Myocyte (in vitro differentiated cells): ENCODE measurements at places on chromosomes 5 and 9.

- DNase-seq: no peak
These were observed 12.7 kb downstream of the STK10 start for GRCh38 chr5:172175263-172175719.

DNA sequence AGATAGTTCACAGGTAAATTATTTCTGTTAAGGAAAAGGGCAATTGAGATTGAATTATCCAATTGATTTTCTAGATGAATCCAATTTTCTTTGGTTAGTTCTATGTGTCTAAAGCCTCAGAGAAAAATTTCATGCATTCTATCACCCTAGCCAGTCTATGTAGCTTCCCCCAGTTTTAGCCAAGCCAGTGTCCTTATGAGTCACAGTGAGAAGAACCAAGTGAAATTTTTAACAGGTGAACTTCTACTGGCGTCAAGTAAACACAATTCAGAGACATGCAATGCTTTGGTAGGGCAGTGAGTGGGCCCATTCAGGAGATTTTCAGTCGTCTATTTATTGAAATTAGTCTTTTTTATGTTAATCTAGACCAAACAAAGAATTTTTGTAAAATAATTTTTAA lies 1077.4 kb upstream of the ARRDC3 start:
- peak; percentile 20 for DNase-seq

- no peak for DNase-seq
These were observed 16.1 kb downstream of the GSN start for GRCh38 chr9:121283856-121284732.

DNA sequence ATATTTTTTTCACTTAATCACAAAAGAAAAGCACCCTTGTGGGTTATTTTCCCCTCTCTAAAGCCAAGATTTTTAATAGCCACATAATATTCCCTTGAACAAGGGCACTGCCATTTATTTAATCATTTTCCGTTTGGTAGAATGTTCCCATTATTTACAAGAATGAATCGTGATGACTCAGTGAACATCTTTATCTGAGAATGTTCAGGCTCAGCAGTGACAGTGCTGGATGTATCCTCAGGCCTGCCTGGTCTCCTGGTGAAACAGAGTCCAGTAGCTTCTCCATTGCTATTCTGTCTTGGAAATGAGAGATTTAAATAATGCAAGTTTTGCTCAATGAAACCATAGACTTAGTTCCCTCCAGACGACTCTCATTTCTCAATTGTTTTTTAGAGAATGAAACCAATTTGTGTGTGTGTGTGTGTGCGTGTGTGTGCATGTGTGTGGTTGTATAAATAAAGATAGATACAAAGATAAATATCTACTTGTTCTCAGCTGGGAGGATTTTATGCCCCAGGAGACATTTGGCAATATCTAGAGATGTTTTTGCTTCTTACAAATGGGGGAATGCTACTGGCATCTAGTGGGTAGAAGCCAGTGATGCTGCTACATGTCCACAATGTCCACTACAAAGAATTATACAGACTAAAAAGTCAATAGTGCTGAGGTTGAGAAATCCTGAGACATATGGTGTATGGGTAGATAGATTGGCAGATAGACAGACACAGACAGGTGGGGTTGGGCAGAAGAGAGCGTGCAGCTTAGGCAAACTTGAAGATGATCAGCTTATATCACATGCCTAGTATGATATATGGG lies 55.0 kb downstream of the PAPPA start:
- peak; percentile 14 for DNase-seq
